Chondrocyte (in vitro differentiated cells): ENCODE measurements at places on chromosomes 12 and 14. TPM values are rescaled to one million over a fixed set of nuclear protein-coding genes. Genes with fewer than 3 reads are reported as not detected.

GPRC5D gene
- not detected in 3 replicates for total RNA-seq

GNB3 gene
- 10.2 to 11.5 TPM (median 10.9 TPM) in 3 replicates for total RNA-seq

MYF5 gene
- total RNA-seq, result not detected in 3 replicates

GRCh38 chr12:92915365-92915764 is 13.7 kb downstream of the EEA1 start:
- DNase-seq, result no peak

DNA sequence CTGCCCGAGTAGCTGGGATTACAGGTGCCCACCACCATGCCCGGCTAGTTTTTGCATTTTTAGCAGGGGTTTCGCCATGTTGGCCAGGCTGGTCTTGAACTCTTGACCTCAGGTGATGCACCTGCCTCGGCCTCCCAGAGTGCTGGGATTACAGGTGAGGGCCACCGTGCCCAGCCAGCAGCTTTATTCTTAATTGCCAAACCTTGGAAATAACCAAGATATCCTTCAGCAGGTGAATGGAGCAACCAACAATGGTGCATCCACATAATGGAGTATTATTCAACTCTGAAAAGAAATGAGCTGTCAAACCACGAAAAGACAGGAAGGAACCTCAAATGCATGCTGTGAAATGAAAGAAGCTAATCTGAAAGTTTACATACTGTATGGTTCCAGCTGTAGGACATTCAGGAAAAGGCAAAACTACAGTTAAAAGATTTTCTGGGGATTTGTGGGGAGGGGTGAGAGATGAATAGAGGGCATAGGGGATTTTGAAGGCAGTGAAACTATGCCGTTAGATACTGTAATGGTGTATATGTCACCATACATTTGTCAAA is 118.8 kb upstream of the CCND2 start:
- no peak for DNase-seq

- no peak for DNase-seq
These were observed 51.4 kb downstream of the VCPKMT start for GRCh38 chr14:50064993-50065392.

DNA sequence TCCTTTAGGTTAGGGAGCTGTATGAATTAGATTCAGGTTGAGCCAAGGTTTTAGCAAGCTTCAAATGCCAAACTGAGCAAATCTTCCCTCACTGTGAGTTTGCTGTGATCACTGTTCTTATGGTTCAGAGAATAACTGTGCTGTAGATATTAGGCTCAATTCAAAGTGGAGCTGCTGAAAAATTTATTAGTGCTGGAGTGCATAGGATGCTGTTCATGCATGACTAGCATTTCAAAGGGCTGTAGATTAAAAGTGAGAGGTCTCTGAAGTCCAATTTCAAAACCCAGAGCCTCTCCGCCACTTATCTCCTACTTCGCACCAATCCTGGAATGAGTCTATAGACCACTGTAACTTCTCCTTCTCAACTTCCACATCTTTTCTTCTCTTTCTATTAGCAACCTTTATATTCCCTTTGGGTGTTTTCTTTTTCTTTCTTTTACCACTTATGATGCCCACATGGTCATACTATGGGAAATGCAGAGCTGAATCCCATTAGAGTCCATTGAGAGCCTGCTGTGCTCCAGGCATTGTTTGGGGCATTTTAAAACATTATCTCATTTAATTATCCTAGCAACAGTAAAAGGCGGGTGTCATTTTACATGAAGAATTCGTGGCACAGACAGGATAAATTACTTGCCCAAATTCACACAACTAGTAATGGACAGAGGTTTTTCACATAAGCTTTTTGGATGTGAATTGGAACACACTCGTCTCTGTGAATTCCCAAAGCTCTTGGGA is 77.5 kb upstream of the EEA1 start:
- no peak for DNase-seq

DNA sequence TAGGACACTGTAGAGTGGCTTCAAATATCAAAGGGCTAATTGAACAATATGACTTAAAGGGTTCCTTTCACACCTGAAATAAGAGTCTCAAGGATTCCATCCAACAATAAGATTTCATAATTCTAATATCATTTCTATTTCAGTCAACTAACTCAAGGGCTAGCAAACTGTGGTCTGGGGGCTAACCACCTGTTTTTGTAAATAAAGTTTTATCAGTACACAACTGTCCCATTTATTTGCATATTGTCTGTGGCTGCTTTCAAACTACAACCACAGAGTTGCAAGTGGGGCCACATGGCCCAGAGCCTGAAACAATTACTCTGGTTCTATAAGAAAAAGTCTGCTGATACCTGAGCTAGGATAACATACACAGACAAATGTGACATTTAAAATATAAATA is 29.1 kb downstream of the MED13L start:
- no peak for DNase-seq
